Stimulated activated CD4-positive, alpha-beta T cell treated with anti-CD3 and anti-CD28 coated beads, Interleukin-1b, Interleukin-23, amount 100 ng/mL, for 4 hours (primary cell): ENCODE measurements at places on chromosomes 6 and 20.

DNA sequence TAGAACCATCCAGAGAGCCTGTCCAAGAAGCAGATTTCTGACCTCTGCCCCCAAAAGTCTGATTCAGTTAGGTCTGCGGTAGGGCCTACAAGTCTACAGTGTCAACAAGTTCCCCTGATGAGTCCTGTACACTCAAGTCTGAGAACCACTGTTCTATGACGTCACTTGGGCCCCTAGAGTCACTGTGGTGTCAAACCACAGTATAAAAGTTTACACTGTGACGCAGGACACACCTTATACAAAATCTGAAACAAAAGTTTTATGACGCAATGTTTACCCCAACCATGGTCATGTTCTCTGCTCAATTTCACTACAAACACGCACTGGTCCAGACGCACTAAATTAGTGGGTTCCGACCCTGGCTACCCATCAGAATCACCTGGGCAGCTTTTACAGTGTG, 17.9 kb downstream of the SLA2 start:
- DNase-seq: no peak

- no peak for DNase-seq
Observed at GRCh38 chr20:1711826-1712601, 54.4 kb upstream of the SIRPG start.

- DNase-seq: no peak
Observed at GRCh38 chr20:25274891-25275812, 27.3 kb downstream of the PYGB start.

- DNase-seq: no peak
Observed at GRCh38 chr20:37234254-37234581, 27.4 kb downstream of the GHRH start.

DNA sequence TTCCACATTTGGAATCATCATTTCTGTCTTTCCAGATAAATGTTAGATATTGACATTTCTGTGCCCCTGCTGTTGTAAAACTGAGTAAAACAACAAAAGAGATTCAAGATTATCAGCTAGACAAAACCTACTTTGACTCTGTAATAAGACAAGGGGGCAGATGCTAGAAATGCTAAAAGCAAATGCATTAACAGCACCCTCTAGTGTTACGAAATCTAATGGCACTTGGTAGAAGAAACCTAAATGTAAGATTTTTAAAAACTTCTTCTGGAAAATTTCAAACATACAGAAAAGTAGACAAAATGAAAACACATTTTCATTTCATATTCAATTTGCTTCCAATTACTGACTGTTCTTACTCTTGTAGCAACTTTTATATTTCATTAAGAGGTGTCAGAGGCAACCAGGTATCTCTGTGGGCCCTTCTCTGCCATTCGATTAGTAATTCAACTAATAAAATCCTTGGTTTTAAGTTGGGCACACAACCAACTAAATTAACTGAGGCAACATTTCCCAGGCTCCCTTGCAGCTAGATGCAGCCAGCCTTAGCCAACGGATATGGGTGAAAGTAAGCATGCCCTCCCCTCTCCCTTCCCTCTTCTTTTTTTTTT, 45.0 kb downstream of the SLC23A2 start:
- DNase-seq: no peak

DNA sequence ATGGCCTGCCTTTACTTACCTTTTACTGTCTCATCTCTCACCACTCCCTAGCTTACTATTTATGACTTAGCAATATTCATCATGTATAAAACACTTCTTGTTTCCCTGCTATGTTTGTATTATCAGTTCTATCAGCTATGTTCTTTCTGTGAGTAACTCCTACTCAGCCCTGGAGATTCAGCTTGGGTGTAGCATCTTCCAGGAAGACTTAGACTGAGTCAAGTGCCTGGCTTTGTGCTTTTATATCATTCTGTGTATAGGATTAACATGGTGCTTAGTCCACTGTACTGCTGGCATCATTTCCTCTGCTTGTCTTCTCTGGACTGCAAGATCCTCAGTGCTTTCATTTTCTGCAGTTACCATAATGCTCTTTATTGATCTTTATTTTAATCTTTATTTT, 257.8 kb downstream of the BTBD3 start:
- DNase-seq: no peak

- no peak for DNase-seq
Observed at GRCh38 chr6:76792394-76792793, 670.9 kb downstream of the HTR1B start.

DNA sequence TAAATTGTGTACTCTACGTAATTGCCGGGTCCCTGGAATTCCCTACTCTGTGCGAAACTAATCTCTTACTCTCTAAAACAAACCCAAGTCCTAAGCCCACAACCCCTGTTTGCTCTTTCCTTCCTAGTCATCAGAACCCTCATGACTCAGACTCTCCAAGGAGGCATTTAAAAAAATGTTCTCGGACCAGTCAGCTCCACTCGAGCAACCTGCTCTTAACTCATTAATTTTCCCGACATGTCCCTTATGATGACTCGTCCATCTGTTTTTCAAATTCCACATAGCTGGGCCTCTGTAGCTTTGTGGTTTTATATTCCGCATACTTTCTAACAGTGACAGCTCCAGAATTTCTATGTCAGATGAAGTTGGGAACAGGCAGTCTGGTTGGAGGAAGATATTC, 2.6 kb upstream of the MUC22 start:
- DNase-seq: no peak

- DNase-seq: no peak
Observed at GRCh38 chr6:10250655-10251220, 164.1 kb downstream of the TFAP2A start.

GRCh38 chr6:13203145-13203544, 125.2 kb downstream of the TBC1D7 start:
- no peak for DNase-seq

DNA sequence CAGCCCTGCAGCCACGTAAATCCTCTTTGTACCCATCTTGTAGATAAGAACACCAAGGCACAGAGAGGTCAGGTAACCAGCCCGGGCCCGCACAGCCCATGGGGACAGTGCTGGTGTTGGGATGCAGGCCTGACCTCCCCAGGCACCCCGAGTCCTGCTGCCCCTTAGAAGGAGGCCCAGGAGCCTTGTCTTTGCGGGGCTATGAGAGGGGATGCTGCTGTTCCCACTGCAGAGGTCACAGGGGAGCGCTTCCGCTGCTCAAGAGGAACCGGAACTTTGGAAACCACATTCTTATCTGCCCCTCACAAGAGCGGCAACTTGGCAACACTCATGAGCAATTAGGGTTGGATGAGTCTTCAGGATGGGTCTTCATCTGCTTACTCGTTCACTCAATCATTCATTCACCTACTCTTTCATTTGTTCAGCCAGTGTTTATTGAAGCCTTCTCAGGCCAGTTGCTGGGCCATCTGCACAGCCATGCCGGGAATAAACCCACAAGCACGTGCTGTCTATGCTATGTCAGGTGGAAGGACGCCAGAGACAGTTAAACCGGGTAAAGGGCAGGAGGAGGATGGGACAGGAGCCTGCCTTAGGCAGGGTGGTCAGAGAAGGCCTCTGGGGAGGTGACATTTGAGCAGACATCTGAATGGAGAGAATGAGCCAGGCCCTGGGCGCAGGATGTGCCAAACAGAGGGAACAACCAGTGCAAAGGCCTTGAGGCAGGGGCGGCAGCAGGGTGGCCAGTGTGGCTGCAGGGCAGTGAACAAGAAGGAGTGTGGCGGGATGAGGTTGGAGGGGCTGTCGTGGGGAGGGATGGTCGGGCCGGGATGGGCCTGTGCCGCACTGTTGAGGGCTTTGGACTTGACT, 60.8 kb downstream of the RBM38 start:
- no peak for DNase-seq

DNA sequence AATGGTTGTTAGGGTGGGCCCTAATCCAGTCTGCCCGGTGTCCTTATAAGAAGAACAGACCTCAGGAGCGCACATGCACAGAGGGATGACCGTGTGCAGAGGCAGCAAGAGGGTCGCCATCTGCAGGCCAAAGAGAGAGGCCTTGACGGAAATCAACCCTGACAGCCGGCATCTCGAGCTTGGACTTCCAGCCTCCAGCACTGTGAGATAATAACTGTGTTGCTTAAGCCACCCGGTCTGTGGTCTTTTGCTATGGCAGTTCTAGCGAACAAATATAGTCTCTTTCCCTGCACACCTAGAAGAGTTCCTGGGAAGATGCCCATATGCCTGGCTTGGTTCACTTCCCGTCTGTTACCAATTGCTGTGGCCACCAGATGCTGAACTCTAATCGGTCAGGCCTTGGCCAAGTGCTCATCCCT, 35.3 kb upstream of the PTGIS start:
- no peak for DNase-seq

DNA sequence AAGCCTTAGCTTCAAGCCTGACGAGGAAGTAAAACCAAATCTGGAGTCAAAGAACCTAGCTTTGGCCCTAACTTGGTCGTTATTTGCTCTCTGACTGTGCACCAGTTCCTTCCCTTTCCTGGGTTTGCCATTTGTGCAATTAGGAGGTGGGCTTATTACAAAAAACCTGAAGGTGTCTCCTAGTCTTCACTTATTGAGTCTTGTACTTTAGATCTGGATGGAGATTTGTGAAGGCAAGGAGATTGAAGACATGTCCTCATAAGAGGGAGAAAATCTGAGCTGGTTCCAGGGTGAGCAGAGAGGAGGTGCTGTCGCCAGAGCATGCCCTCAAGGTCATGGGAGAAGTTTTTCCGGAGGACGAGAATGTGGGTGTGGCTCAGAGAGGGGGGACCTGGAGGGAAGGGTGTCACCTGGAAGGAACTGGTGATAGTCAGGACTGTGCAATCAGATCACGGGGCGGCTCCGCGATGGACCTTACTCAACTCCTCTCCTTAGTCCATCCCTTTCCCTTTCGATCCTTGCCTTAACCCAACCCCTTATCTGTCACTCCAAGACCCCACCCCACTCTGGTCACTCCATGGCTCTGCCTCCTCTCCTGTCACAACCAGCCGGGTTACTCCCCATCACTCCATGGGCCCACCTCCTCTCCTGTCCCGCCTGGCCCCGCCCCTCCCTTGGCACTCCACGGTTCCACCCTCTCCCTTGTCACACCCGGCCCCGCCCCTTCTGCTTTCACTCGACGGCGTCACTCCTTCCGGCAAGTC, 588 bp upstream of the ACSS2 start:
- no peak for DNase-seq

- DNase-seq: no peak
Observed at GRCh38 chr20:48919882-48920526, 1.5 kb upstream of the ARFGEF2 start.

DNA sequence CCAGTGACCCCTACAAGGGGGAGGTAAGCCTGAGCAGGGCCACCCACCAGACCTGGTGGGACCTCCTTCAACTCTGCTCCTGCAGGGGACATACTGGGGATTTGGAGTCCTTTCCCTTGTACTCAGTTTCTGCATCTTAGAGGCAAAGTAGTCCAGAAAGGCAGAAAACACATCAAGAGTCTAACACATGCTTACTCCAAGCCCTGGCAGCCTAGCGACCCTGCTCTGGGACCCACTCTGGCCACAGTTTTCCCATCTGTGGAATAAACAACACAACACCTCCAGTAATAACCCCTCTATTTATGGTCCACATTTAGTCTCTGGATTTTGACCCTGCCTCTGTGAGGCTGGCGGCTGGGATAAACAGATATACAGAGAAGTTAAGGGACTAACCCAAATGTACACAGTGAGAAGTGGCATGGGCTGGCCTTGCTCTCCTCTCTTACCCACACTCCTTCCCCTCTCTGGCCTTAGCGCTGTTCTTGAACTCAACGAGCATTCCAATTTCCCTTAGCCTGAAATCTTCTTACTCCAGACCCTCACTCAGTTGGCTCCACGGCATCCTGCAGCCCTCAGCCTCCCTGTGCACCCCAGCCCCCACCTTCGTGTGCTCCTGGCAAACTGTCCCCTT, 16.1 kb upstream of the TLDC2 start:
- DNase-seq: no peak

- no peak for DNase-seq
Observed at GRCh38 chr6:604579-604978, 52.3 kb downstream of the HUS1B start.

- no peak for DNase-seq
Observed at GRCh38 chr6:143759666-143760065, 81.9 kb downstream of the PHACTR2 start.

DNA sequence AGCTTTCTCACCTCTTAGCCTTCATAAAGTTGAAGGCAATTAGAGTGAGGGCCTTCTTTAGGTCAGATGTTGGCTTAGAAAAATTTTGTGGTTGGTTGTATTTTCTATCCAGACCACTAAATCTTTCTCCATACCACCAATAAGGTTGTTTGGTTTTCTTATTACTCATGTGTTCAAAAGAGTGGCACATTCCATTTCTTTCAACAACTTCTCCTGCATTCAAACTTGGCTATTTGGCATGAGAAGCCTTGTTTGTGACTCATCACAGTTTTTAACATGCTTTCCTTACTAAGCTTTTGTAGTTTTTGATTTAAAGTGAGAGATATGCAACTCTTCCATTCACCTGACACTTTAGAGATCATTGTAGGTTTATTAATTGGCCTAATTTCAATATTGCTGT, 949.6 kb downstream of the TBC1D32 start:
- DNase-seq: no peak

GRCh38 chr6:169079650-169080049, 174.0 kb downstream of the THBS2 start:
- DNase-seq: no peak

DNA sequence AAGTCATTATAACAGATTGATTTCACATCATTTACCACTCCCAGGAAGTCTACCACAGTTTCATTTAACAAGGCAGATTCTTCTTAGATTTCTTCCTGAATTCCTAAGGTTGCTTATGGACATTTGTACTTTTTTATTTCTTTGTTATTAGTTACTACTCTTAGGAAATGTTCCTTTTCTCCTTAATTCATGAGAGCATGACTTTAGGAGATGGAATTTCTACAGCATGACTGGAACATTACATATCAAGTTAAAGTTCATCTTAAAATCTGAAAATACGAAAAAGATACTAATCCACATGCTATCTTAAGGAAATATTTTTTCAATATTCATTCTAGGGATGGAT, 22.3 kb downstream of the CNKSR3 start:
- DNase-seq: no peak

DNA sequence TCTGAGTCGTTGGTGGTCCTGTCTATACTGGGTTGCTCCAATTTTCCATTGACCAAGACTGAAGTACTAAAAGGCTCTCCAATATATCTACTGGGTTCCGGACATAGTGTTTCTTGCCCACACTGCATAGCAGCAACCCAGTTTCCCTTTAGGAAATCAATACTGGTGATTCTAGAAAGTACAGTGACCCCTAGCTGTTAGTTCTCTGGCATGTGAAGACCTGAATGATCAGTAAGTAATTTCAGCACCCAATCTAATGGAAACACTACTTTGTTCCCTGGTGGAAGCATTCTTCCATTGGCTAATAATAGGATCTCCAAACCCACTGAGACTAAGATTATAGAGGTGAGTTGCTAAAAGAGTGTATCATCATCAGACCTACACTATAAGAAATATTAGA, 40.8 kb upstream of the STMND1 start:
- no peak for DNase-seq

DNA sequence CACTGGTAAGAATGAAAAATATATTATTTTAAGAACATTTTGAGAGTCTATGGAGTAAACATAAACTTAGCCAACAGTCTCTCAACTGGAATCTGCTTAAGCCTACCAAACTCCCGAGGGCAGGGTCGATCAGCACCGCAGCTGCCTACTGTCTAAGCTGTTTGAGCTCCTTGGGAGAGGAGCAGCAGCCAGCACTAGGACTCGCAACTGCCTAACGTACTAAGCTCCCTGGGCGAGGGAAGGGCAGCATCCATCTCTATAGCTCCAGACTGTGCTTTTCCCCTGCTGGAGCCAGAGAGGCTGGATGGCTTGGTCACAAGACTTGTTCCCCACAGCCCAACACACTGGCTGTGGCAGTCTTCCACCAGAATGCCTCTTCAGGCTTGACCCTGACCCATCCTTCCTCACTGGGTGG, 96.4 kb downstream of the MOXD1 start:
- no peak for DNase-seq

- no peak for DNase-seq
Observed at GRCh38 chr6:56913285-56914074, 41.4 kb upstream of the BEND6 start.
